Esophagus squamous epithelium (tissue), 5 donors: ENCODE measurements at places on chromosomes 16 and 17.

DNA sequence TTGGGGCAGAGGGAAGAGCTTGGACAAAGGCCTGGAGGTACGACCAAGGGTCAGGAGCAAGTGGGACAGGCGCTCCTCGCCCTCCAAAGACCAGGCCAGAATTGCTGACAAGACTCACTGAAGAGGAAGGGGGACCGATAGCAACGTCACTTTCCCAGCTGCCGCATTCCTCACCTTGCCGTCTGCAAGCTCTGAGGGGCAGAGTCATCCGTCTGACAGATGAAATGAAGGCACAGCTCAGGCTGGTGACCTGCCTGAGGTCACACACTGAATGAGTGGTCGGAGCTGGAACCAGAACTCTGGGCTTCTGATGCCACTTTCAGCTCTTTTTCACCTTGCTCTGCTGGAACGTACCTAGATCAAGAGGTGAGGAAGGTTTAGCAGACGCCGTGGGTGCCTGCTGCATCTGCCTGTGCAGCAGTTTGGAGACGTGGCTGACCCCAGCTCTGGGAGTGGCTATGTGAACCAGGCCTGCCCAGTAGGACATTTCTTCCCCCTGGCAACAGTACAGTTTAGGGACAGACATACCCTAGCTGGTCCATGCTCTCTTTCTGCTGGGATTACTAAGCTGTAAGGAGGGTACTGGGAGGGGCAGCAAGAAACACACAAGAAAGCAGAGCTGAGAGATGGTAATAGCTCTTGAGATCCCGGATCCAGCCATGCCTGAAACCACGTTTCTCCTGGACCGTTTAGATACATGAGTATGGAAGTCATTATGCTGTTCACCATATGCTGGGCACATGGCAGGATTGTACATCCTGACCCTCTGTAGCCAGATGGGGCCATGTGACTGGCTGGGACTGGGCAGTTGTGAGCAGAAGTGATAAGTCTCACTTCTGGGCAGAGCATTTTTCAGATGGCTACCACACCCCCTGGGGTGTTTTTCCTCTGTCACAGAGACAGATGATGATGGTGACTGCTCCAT is 50.9 kb downstream of the IL21R start:
- DNase-seq = no peak

DNA sequence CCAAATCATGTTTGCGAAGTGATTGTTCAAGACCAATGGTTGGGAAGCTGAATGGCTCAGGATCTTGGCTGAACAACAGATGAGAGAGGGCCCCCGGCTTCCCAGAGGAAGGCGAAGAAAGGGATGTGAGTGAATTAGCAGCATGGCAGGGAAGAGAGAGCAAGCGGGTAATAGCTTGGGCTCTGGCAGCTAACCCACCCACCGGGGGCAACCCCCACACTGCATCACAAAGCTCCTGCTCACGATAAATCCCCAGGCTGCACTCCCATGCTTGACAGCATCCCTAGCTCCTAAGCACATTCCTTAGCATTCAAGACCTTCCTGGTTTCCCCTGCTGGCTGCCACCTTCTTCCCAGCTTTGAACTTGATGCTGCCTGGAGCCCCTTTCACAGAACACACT is 26.2 kb upstream of the EMP2 start:
- no peak for DNase-seq

DNA sequence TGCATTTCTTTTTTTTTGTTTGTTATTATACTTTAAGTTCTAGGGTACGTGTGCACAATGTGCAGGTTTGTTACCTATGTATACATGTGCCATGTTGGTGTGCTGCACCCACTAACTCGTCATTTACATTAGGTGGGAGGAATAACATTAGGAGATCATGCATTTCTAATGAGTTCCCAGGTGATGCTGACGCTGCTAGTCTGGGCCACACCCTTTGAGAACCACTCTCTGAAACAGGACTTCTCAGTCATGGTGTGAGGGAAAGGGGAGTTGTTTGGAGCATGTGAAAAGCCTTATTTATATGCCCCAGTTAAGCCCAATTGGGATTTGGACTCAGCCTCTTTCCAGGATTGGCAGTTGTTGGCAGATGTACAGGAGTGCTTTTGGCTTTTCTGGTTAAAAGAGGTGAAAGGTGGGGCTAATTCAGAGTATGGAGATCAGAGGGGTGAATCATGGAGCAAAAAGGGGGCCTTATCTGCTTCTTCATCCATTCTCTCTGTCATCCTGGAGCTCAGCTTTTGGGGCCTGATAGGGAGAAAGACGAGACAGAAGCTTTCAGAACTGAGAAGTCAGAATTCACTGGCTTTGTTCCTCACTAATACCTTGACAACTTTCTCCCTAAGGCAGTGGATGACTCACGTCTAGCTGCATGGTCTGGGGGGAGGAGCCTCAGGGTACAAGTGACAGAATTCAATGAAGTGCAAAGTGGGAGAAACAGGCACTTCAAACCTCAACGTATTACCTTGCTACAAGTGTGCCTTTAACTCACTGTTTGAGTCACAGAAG is 180.0 kb upstream of the CACNG3 start:
- no peak for DNase-seq

GRCh38 chr16:22188595-22189442 is 17.3 kb upstream of the EEF2K start:
- no peak for DNase-seq

- no peak for DNase-seq
Observed at GRCh38 chr17:39549747-39550573, 57.8 kb downstream of the NEUROD2 start.

GRCh38 chr17:77957235-77957856 is 1.2 kb upstream of the TNRC6C start:
- no peak for DNase-seq

- DNase-seq = no peak
Observed at GRCh38 chr17:15238057-15238456, 27.1 kb downstream of the PMP22 start.

- no peak for DNase-seq
Observed at GRCh38 chr17:2030779-2031163, 818 bp downstream of the DPH1 start.

DNA sequence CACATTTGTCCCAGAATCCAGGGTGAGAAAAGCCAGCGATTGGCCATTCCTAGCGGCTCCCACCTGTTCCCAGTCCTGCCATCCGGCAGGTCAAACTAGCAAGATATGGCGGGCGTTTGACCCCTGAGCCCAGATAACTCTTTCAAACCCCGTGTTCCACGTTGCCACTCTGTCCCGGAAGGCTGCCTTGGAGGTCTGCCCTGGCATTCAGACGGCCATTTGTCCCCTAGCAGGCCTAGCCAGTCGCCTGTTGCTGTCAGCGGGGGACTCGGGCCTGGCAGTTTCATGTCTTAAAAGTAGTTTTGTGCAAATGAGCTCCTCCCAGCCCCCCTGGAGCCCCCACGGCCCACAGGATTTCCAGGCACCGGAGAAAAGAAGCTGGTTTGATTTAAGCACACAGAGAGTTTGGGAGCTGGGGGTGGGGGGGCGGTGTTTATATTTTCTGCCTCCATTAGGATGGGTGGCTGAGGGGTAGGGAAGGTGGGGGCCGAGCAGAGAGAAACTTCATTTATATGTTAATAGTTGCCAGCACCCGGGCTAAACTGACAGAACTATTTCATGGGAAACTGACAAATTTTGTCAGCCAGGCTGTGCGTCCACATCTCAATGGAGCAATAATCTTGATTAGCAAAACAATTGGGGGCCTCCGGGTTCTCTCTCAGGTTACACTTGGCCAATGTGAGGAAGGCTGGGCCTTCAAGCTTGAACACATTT is 240.9 kb upstream of the SALL1 start:
- DNase-seq = no peak

DNA sequence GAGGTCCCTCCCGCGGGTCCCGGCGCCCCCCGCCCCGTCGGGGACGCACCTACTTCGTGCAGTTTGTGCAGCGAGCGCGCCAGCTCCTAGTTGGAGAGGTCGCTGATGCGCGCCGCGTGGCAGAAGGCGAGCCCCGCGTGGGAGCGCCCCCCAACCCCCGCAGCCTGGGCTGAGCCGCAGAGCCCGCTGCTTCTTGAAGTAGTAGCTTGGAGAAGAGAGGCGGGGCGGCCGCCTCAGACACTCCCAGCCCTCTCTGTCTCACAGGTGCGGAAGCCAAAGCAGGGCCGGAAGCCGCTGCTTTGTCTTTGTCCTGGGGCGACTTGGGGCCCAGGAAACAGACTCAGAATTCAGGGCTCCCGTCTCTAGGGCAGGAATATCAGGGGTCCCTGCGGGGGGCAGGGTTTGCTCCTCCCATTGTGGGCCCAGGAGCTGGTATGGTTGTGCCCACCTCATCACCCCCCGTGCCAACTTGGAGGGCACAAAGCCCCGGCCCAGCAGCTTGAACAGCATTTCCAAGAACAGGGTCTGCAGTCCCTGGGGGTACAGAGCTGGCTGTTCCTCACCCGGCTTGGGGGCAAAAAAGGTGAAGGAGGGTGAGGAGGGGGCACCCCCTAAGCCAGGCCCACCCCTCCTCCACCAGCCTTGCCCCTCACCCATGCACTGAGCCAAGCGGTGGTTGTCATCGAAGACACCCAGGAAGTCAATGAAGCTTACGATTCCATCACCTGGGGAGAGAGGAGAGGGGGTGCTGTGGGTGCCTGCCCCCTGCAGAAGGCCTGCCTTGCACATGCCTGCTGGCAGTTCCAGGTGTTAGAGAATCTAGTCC is 13.5 kb downstream of the SPATA32 start:
- DNase-seq = no peak

DNA sequence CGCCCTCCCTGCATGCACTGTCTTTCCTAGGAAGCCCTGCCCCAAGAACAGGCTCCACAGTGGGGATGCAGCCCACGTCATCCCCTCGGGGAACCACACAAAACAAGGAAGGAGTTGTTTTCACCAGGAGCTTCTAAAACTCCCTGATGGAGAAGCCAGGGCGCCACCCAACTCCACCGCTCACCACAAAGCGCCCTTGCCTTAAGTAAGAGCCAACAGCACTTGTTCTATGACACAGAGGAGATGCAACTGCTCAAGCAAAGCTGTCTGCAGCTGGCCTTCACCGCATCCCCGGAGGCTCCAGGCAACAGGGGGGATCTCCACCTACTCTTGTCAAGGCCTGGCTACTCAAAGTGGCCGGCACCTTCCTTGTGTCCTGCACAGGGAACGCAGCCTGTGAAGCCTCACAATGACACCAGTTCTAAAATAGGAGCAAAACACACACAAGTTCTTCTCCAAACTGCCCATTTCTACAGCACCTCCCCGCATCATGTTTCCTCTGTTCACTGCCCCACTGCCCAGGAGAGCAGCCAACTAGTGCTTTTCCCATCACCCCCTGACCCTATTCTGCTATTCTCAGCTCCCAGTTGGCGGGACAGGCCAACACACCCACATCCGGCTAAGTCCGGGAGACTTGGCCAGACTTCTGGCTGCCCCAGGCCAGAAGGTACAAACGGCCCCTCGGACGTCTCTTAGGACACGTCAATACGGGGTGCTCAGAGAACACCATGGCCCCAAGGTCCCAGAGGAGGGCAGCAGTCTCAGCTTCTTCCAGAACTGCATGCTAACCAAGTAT is 24.2 kb downstream of the MPG start:
- no peak for DNase-seq
